Stimulated activated CD4-positive, alpha-beta T cell treated with anti-CD3 and anti-CD28 coated beads, TNF-alpha, amount 100 ng/mL, for 24 hours (primary cell): ENCODE measurements at places on chromosomes 2 and 18.

DNA sequence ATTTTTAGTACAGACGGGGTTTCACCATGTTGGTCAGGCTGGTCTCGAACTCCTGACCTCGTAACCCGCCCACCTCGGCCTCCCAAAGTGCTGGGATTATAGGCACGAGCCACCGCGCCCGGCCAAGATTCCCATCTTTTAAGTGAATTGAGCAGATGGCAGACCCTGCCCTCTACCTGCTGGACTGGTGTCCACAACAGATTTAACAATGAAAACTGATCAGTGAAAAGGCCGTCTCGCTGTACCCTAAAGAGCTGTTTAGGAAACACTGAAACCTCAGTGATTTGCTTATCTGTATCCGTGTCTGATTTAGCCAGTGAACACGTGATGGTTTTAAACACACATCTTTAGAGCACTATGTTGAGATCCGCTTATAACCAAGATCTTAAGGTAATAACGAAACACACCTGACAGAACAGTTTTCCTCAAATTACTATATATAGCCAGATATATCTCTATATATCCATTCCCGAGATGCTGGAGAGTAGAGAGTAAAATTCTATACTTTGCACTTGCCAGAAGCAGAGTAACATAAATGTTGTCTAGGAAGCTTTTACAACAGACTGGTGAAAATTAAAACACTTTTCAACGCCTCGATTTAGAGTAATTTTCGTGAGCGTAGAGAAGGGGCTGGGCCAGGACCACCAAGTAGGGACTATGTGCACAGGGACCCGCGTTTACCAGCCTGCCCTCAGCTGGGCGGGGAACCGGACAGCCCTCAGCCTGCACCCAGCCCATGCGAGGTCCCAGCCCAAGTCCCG is 594 bp downstream of the FAM161A start:
- DNase-seq, result no peak

- no peak for DNase-seq
Observed at GRCh38 chr2:41199334-41199733, 747.4 kb upstream of the SLC8A1 start.

- no peak for DNase-seq
Observed at GRCh38 chr18:63040788-63041410, 278.7 kb downstream of the BCL2 start.

- DNase-seq, result no peak
Observed at GRCh38 chr18:12747530-12748315, 44.9 kb downstream of the PSMG2 start.

DNA sequence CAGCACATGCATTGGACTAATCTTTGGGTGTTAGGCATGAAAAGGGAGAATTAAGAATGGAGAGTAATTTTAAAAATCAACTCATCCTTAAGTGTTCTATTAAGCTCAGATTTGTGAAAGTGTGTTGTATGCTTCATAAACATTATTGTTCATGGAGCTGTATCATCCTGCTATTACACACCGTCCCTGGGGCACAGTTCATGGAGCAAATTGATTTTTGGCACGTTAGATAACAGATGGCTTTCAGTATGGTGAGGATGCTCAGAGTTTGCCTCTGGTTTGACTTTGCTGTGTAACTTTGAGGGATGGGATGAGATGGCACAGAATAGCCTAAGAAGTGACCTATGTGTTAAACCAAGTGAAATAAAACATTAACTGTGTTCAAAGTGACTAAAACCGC is 97.1 kb downstream of the MGAT5 start:
- DNase-seq, result no peak

GRCh38 chr2:2845806-2846315 is 514.8 kb upstream of the MYT1L start:
- DNase-seq, result no peak

GRCh38 chr2:221229099-221229498 is 343.0 kb downstream of the EPHA4 start:
- no peak for DNase-seq

DNA sequence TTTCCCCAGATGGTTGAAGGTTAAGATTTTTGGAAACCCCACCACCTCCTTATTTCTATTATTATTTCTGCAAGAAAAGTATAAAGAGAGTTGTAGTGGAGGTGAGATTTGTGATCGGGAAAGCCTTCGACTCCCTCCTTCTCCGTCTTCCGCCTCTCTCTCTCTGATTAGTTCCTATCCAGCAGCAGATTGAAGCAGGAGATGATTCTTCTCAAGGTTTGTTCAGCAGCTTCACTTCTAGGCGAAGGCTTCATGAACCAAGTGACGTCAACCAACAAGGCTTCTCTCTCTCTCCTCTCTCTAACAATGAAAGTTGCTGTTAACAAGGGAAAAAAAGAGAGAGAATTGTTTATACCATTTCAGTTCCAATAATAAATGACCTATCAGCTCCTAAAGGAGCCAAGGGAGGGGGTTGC is at the start of gene BAZ2B:
TSS of gene BAZ2B (minus strand) at position 263 of the 416 bp plus-strand sequence. CDS start 137,829 bp downstream, outside the sequence.
- no peak for DNase-seq

DNA sequence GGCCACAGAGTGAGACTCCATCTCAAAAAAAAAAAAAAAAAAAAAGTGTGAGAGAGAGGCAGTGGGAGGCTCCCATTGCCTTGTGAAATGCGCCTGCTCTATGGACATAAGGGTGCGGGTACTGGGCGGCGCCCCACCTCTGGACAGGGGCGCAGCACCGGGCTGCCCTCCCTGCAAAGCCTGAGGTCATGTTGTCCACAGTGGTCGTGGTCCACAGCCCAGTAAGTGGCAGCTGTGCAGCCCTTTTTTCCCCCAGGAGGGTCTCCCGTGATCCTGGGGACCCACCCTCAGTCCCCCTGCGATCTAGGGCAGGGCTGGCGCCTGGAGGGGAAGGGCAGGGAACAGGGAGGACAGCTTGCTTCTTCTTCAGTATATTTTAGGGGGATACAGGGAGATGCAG is 37.8 kb downstream of the LPIN1 start:
- DNase-seq, result no peak

DNA sequence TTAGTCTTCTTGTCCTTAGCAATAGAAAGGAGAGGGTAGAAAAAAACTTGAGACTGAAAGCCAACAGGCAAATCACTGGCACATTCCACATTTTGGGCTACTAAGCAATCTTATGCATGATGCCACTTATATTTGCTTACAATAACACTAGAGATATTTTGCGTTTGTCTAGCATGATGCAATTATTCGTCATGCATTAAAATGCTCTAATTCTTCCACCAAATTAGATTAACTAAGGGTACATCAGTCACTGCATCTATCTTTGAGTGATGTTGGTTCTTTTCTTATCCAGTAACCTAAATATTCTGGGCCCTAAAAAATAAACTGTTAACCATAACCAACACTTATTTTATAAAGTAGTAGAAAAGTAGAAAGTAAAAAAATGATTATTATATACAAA is 1311.7 kb upstream of the CDH2 start:
- no peak for DNase-seq

- DNase-seq, result no peak
Observed at GRCh38 chr2:95043300-95044093, 18.0 kb downstream of the MAL start.

- DNase-seq, result no peak
Observed at GRCh38 chr2:15773846-15774245, 166.5 kb upstream of the MYCN start.

- DNase-seq, result no peak
Observed at GRCh38 chr18:76588601-76589226, 93.7 kb upstream of the ZNF516 start.

- peak; percentile 17 for DNase-seq
Observed at GRCh38 chr18:74896390-74896991, 298.8 kb downstream of the ZNF407 start.

DNA sequence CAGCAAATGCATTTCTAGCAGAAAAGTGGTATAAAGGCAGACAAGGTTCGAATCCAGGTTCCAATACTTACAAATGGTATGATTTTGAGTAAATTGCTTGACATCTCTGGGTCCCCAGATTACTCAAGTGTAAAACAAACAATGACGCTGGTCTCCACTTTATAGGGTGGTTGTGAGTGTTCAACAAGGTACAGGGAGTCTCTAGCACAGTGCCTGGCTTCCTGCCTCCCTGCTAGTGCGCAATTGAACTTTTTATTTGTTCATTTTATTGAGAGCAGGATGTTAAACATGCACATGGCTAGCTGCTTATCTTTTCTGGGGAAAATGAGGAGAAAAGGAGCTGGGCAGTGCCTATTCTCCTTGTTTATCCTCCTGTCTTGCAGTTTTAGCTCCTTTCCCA is 74.9 kb upstream of the MYL1 start:
- no peak for DNase-seq

DNA sequence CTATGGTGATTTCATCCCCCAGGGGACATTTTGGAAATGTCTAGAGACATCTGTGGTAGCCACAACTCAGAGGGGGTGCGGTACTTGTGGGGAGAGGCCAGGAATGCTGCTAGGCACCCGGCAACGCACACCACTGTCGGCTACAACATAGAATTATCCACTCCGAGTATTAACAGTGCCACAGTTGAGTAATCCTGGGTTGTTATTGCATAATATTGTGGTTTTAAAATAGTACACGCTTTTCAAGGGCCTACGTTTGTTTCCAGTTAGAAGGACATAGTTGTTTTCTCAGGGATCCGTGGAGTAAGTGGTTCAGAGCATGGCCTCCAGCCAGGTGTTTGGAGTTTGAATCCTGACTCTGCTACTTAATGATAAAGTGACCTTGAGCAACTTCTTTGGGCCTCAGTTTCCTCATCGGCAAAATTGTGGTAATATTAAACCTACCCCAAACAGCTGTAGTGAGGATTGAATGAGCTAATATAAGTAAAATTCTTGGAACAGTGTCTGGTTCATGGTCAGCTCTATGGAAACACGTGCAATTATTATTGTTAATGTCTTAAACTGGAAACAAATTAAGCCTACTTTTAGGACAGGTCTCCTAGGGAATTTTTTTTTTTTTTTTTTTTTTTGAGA is 24.5 kb downstream of the CYP27A1 start:
- DNase-seq, result no peak

DNA sequence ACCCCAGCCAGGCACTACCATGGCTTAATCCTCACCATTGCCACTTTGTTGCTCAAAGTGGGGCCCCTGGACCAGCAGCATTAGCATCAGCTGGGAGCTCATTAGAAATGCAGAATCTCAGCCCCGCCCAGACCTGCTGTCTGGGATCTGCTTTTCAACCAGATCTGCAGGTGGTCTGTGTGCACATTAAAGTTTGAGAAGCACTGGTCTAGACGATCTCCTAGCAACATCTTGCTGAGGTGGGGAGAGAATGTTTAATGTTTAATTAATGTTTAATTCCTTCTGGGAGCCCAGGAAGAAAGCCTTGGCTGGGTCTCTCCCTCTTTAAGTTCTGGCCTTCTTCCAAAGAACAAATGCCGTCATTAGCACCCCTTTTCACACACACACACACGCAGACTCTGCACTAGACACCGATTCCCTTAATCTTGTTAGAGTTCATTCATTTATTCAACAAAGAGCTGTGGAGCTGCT is 53.7 kb downstream of the EDAR start:
- no peak for DNase-seq

- no peak for DNase-seq
Observed at GRCh38 chr2:74457129-74457548, 1.1 kb upstream of the WBP1 start.

DNA sequence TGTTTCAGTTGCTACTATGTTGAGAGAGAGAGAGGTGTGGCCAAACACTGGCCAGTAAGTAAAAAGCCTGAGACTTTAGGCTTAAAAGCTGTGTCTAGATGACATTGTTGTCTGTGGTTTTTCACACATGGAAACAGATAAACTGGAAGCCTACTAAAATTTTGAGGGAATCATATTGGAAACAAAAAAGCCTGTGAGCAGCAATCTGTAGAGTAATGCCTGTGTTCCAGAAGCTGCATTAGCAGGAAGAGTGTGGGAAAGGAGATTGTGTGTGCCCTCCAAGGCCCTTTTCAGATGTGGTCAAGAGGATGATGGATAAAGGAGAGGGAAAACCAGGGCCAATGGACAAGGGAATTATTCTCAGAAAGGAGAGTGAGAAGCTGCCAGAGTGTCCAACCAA is 236.3 kb upstream of the SPRED2 start:
- no peak for DNase-seq

DNA sequence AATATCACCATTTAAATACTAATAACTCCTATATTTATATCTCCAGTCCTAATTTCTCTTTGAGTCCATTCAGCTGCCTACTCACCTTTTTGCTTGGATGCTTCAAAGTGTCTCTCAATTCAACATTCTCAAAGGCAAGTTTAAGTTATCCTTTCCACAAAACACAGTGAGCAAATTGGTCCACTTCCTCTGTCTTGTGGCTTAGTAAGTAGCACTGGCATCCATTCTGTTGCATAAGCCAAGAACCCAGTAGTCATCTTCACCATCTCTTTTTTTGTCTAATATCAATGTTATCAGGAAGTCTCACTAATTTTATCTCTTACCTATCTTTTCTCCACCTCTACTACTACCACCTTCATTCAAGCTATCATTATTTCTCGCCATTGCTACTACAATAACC is 27.4 kb upstream of the IL1RL1 start:
- DNase-seq, result no peak

- no peak for DNase-seq
Observed at GRCh38 chr2:11482473-11483035, 16.6 kb upstream of the E2F6 start.

GRCh38 chr2:224801360-224801759 is 85.2 kb upstream of the CCDC195 start:
- no peak for DNase-seq

GRCh38 chr2:187453078-187453641 is 5.1 kb upstream of the CALCRL start:
- DNase-seq, result no peak

DNA sequence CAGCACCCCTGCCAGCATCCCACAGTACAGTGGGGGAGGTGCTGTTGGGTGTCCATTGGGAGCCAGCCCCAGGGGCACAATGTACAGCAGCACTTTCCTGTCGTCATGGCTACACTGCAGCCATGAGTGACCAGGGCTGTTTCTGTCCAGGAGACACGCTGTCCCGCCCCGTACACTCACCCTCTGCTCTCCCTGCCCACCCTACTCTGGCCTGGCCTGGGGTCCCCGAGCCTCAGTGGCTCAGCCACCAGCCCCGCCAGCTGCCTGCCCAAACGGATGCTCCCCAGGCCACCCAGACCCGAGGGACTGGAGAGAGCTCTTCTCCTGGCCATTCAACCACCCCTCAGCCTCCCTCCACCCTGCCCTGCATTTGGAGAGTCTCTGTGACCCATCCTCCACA is 9.3 kb downstream of the TEKT4 start:
- DNase-seq, result no peak

DNA sequence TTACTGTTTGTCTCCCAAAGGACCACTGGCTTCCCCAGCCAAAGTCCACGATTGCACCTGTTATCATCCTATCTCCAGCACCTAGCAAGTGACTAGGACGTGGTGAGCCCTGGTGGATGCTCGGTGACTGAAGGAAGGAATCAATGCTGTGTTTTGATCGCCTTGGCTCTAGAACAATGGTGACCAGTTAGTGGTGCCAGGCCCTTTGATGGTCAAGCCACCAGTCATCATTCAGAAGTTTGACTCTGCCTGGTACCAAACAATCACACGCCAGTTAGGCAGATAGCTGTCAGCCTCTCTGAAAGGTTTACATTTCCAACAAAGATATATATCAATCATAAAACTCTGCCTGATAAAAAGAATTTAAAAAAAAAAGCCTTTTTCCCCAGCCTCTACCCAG is 244.1 kb downstream of the SH3BP4 start:
- DNase-seq, result no peak

GRCh38 chr2:190664240-190664639 is 15.4 kb downstream of the NAB1 start:
- no peak for DNase-seq
